ENCODE measurements at places on chromosomes 1 and 21.

GRCh38 chr1:15989776-15990175 lies 13.9 kb upstream of the ZBTB17 start:
- DNase-seq, result no peak

DNA sequence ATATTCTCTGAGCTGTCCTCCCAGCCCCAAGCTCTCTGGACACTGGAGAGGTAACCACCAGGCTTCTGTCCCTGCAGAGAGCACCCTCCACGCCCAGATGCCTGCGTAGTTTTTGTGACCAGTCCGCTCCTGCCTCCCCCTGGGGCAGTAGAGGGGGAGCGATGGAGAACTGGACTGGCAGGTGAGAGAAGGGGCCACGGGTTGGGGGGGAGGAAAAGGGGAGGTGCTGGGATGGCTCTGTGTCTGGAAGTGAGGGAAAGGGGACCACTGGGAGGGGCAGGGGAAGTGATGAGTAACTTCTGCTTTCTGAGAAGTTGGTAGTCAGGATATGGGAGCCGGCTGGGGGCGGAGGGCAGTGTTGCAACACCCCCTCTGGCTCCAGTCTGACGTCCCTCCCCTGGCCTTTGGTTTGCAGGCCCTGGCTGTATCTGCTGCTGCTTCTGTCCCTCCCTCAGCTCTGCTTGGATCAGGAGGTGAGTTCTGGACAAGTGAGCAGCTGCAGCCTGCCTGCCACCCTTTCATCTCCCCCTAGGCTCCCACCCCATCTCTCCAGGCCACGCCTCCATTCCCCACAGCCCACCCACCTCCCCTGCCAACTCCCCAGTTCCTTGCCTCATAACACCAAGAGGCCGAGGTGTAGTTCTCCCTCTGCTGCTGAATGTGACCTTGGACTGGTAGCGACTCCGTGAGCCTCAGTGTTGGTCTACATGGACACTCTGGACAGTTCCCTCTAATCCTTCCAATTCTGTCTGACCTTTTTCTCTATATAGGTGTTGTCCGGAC lies 3.1 kb downstream of the ADAMTSL4 start:
- DNase-seq, result no peak

DNA sequence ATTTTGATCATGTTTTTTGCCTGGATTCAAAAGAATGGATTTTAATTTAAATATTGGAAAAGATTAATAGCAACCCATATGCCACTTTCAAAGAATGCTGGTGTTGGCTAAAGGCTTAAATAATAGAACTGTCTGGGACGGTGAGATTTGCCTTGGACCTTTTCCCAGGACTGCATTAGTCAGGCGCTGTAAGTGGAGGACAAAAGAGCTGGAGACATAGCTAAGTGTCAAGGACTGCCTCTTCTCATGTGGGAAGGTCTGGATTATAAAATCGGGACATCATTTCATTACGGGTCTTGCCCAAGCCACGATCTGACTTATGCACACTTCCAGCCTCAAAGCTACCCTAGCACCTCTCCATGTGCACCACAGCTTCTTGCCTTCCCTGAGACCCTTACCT lies 458.5 kb upstream of the DEPDC1 start:
- DNase-seq, result no peak

GRCh38 chr1:197808880-197809279 lies 33.6 kb upstream of the DENND1B start:
- DNase-seq, result no peak

GRCh38 chr1:207670997-207671396 lies 26.1 kb downstream of the CR1L start:
- DNase-seq, result no peak

- DNase-seq, result no peak
Measured at GRCh38 chr1:205373022-205373797, 16.5 kb upstream of the KLHDC8A start.
